ENCODE measurements at places on chromosomes 3 and 15. TPM values are rescaled to one million over a fixed set of nuclear protein-coding genes. Genes with fewer than 3 reads are reported as not detected.

GRCh38 chr3:52779011-52779836 lies 1.8 kb downstream of the ITIH1 start:
- no peak for DNase-seq

- DNase-seq = peak; percentile 57
These were observed 337.8 kb upstream of the TBC1D5 start for GRCh38 chr3:18080198-18080689.

SPTBN5 gene
- total RNA-seq = 1.7 TPM

UCN2 gene
- total RNA-seq = 4.3 TPM

DNA sequence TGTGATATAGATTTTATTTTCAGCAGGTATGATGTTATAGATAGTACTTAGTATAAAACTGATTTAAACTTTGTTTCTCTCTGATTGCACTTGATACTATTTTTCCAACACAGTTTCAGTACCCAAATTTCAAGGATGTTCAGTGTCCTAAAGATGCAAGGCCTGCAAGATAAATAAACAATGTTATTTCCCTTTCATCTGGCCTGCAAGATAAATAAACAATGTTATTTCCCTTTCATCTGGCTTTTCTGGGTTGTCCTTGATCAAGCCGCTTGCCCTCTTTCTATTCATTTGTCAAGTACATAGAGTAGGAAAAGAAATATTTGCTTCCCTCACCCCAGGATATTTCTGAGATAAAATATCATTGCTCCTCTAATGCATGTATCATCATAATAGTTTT lies 571.0 kb downstream of the FGF12 start:
- no peak for DNase-seq

DNA sequence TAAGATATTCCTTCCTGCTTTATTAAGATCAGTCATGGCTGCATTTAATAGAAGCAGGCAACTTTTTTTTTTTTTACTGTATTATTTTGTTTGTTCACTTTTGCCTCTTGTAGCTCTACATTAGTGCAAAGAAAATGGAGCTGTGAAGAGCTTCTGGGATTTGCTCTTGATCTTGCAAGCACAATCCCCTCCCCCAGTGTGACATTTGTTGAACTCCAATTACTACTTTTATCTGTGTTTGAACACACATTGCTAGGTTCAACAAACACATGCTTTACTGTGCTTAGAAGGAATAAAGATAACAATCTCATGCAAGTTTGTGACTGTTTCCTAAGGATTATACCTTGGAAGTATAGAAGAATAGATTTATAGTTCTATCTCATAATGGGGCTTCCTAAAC lies 648.8 kb downstream of the NLGN1 start:
- DNase-seq = no peak

SLC6A6 gene
- total RNA-seq = 59.0 TPM

DNA sequence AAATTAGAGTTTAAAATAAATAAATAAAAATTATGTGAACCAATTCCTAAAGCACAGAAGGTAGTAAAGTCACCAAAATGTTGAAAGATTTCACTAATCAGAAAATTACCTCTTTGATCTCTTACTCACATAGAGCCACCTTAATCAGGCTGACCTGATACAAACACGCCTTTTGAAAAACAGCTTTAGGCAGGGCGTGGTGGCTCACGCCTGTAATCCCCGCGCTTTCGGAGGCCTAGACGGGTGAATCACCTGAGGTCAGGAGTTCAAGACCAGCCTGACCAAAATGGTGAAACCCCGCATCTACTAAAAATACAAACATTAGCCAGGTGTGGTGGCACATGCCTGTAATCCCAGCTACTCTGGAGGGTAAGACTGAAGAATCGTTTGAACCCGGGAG lies 1197.3 kb downstream of the ROBO1 start:
- no peak for DNase-seq

- DNase-seq = no peak
These were observed 65.0 kb downstream of the EXOG start for GRCh38 chr3:38560996-38561717.

ITIH4 gene
- 0.68 TPM for total RNA-seq

DNA sequence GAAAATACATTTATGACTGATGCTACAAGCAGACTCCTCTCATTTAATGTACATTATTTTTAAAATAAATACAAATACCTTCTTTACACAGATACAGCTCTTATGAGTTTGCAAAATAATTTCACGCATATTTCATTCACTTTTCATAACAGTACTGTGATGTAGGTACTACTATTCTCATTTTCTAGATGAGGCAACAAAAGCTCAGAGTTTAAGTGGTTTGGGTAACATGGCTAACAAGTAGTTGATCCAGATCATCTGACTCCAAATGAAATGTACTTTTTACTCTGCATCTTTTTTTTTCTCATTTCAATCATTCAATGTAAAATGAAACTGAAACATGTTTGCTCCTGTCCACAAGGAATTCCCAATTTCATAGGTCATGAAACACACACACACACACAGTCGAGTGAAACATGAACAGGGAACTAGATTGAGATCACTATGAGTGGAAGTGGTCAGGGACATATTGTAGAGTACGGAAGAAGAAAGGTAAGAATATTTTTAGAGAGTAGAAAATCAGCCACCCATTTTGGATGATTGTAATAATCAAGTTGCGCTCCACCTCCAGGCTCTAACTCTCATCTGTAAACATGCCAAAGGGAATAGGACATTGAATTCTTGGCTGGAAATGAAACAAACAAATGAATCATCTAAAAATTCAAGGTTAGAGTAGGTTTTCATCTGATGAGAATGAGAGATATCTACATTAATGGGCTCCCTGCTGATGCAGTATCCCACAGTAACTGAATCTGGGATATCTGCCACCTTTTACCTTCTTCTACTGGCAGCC lies 92.4 kb downstream of the CLDN1 start:
- peak; percentile 67 for DNase-seq

DNA sequence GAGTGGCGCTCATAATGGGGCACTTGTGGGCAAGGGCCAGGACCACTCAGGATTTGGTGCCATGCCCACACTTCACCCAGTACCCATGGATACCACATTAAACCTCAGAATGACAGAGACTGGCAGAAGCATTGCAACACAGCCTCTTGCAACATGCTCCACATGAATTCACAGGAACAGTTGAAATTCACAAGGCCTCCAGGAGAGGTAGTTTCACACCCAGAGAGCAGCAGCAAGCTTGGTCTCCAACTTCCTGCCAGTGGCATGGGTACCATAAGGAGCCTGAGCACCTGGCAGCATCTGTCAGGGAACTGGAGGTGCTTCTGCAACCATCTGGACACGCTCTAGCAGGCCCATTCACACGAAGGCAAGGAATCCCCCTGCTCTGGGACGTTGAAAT lies 101.0 kb downstream of the OSBPL10 start:
- peak; percentile 9 for DNase-seq

GRCh38 chr3:61578667-61579367 lies 17.4 kb downstream of the PTPRG start:
- peak; percentile 71 for DNase-seq

SPINK8 gene
- total RNA-seq = not detected

Data from RPMI7951 (cell line).